Endothelial cell (in vitro differentiated cells): ENCODE measurements at places on chromosomes 2 and 18. TPM values are rescaled to one million over a fixed set of nuclear protein-coding genes. Genes with fewer than 3 reads are reported as not detected.

DNA sequence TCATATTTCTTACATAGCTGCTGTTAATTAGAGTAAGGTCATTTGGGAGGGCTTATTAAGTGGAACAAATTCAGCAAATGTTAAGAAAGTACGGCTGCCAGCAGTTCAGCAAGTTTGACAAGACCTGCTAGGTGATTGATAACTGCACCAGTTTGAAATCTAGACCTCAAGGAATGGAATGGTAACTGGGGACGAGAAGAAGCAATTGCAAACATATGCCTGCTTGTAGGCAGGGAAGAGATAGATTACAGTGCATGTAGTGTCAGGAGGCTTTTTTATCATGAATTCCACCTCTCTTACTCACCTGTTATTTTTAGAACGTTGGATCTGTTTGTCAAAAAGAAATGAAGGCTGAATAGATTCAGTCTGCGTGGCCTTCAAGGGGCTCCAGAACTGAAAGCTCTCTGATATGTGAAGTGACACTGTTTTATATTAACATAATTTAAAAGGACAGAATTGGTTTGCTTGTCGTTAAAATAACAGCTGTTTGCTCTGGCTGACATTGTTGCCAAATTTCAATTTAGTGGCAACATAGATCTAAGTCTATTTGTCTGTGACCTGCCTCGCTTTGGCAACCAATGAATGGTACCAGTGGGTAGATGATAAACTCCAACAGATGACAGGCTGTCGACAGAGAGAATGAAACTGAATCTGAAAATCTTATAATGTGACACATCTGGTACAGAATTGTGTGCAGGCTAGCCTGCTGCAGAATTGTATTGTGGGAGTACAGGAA lies 199.3 kb downstream of the ZNF407 start:
- no peak for DNase-seq

DNA sequence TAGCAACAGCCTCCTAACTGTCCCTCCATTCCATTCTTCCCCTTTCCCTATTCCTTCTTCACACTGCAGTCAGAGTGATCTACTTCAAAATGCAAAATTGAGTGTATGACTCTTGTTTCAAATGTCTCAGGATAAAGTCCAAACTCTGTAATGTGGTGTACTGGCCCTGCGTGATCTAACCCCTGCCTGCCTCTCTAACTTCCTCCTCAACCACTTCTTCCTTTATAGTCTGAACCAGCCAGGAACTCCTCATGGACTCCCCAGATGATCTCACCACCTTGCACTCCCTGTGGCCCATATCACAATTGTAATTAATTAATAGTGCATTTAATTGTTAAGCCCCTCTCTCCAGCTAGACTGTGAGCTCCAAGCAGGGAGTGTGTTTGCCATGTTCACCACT lies 3.1 kb upstream of the B3GNT2 start:
- DNase-seq, result no peak

GRCh38 chr2:226884166-226884565 lies 48.3 kb downstream of the RHBDD1 start:
- DNase-seq, result no peak

DNA sequence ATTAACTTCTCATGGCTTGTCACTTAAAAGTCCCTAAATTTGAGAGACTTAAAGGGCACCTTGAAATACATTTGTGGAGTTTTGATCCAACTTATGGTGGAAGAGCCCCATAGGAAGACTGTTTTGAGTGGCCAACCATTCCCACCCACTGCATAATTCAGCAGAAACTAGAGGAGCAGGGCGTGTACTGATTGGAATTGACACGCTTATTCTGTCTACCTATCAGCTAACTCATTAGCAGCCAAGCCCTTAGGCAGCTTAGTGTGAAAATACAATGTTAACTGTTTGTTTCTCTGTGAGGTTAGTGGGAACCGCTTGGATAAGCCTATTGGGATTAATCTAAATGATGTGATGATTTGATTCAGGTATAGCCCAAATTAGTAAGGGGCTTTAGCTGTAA lies 6.4 kb downstream of the LGALSL start:
- no peak for DNase-seq

DNA sequence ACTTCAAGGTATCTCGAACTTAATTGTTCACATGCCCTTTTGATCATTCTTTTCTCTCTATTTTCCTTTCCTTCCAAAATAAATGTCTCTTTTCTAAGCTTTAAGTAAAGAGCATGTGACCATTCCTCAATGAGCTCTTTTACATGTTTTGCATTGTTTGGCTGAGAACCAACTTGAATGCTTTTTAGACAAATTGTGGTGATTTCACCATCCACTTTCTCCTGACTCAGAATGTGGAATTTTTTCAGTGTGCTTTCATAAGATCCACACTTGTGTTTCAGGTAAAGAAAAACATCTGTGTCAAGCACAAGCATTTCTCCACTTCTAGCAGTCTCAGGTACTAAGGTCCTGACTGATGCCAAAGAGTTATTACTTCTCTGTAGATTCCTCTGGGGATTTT lies 10.7 kb downstream of the RBM43 start:
- DNase-seq, result no peak

DNA sequence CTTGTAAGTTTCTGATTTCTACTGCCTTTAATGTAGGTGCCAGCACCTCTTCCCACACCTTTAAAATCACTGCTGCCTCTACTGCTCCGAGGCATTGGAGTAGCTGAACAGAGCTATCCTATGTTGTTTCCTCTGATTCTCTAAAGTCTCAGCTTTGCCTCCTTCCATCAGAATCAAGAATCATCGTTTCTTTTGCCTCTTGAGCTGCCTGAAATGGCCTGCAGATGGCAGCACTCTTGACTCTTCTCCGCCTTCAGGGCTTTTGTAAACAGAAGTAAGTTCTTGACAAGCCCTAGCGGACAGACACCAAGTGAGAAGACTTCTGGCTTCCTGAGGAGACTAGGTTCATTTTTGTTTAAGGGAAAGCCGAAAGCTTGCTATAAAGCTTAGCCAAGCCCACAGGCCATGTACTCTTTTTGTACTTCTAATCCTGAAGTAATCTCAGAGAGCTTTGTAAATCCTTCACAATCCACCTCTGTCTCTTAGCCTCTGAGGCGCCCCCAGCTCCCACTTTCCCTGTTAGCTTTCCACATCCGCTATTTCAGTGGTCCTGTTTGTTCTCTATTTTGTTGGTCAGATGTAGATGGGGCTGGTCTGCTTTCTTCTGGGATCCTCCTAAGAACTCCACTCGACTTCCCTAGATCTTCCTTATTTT lies 48.4 kb downstream of the GTF3C3 start:
- DNase-seq, result peak; percentile 76

DNA sequence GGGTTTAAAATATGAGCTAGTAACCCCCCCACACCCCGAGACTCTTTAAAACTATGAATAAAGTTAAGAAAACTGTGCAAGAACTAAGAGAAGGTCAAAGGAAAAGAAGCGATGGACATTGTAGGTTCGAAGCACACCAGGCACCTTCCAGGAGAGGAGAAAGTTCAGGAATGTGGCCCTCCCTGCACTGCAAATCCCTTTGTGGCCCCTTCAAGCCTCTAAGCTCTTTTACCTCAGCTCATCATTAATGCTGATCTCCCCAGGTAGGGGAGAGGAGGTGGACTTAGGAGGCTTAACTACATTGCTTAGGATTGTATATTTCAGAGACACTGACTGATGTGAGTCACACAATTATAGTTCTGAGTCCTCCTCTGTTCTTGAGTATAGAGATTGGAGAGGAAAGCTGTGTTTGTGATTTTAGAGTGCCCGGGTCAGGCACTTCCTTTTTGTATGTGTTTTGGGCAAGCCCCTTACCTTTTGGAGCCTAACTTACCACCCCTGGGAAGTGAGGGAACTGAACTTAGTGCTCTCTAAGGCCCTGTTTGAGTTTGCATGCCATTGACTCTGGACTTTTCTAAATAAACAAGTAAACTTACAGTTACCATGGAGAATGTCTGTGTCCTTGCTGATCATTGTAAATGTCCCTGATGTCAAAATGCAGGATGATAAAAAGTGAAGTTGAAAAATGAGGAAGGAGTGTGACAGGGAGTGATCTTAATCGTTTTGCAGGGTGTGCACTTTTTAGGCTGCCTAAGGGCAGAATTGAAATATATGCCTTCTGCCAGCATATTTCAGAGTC lies 140.8 kb upstream of the ZEB2 start:
- DNase-seq, result no peak

- DNase-seq, result no peak
Observed at GRCh38 chr2:181426672-181427071, 30.5 kb upstream of the ITGA4 start.

- DNase-seq, result no peak
Observed at GRCh38 chr18:43970656-43971055, 693.4 kb upstream of the SYT4 start.

- no peak for DNase-seq
Observed at GRCh38 chr18:79589601-79590091, 90.0 kb upstream of the CTDP1 start.

GRCh38 chr18:78207942-78208341 lies 771.7 kb upstream of the SALL3 start:
- no peak for DNase-seq

DNA sequence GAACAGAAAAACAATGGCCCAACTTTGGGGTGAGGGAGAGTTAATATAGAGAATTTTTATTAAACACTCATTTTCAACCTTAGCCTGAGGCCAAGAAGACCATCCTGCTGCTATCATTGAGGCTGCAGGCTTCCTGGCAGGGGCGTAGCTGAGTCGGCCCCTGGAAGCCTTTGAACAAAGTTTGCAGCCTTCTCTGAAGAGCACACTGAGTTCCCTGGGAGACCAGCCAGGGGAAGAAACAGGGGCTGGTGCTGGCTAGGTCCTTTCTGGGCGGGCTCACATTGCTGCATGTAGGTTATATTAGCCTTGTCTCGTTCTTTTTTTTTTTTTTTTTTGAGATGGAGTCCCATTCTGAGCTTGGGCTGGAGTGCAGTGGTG lies 126.8 kb upstream of the HS6ST1 start:
- DNase-seq, result peak; percentile 0

DNA sequence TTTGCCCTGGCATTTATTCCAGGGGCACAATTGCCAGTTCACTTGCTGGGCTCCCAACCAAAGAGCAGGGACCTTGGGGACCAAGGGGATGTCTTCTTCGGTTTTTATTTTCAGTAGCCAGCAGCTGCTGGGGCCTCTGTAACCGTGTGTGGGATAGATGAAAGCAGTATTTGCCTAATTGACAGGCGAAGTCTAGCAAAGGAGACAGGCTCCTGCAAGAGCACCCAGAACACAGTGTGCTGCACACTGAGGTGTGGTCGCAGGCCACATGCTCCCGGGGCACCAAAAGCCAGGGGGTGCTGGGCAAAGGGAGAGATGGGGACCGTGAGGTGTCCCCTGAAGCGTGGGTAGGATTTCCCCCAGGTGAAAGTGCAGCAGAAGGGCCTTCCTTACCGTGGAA lies 5.3 kb downstream of the SAG start:
- no peak for DNase-seq

DNA sequence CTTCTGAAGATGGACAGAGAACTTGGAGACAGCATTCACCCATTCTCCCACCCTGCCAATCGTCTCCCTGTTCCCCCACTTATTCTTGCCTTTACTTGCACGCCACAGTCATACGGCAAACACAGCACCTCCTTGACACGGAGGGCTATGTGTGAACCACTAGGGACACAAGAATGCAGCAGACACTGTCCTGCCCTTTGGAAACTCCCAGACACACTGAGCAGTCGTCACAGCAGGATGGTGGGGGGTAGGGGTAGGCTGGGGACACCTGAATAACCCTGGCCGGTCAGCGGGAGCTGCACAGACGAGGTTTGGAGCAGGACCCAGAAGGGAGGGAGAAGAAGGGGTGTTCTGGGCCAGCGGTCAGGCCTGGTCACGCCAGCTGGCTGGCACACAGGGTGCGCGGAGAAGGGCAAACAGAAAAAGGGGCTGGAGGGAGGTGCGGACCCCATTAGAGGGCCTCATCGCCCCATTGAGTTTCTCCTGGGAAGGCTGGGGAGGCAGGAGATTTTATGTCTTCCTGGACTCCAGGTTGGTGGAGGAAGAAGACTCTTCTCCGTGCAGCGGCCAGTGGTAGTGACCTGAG lies 40.0 kb upstream of the FOSL2 start:
- DNase-seq, result no peak

GRCh38 chr2:16123421-16123820 lies 183.1 kb downstream of the MYCN start:
- DNase-seq, result no peak

DNA sequence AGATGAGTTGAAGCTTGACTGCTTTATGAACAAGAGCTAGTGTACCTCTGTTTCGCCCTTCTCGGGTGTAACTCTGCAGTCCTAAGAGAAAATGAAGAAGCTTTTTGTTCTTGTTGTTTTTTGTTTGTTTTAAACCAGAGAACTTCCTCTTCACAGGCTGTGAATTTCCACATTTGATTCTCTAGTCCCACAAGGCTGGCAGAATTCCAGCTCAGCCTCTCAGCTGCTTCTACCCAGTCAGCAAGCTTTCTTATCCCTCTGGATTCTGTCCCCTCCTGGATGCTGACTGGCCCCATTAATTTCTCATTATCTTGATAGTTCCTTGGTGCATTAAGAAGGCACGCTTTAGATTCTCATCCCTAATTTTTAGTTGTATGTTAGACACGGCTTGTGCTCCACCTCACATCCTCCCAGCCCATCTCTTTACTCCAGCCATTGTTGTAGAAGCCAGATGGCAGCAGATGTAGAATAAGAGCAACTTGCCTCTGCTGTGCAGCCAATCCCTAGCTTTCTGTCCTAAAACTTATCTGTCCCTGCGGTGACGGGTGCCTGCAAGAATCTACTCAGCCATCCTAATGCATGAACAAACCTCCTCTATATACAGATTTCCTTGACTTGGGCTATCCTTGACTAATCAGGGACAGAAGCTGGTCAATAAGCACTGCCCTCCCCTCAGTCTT lies 12.3 kb upstream of the RESP18 start:
- no peak for DNase-seq

DNA sequence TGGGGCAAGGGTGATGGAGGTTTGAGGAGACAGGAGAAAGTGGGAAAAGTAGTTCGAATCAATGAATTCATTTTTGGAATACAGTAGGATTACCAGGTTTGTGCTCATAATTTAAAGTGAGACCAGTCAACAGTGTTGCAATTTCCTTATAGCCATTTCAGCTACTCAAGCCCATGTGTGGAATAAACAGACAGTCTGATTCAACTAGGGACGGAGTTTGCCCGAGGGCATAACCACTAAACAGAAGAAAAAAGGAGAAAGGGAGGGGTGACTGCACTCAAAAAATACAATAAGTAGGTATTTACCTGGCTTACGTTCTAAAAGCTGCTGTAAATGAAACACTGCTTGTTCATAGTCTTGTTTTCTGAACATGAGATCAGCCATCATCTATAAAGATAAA lies 55.2 kb downstream of the TTC21B start:
- DNase-seq, result no peak

GRCh38 chr2:115414466-115414865 lies 972.0 kb downstream of the DPP10 start:
- DNase-seq, result no peak

ABCB6 gene
- total RNA-seq, result 11.4 TPM

IL1B gene
- total RNA-seq, result not detected

IL1F10 gene
- not detected for total RNA-seq

MYL12A gene
- 430 TPM for total RNA-seq

PLA2R1 gene
- 1.1 TPM for total RNA-seq

CHRND gene
- not detected for total RNA-seq

DLX1 gene
- total RNA-seq, result 0.87 TPM

VWA3B gene
- total RNA-seq, result not detected

AQP12A gene
- total RNA-seq, result not detected

IL1R2 gene
- total RNA-seq, result not detected

RAB6D gene
- 0.59 TPM for total RNA-seq

AAK1 gene
- total RNA-seq, result 144 TPM
